ENCODE measurements at places on chromosomes 6 and 20.

DNA sequence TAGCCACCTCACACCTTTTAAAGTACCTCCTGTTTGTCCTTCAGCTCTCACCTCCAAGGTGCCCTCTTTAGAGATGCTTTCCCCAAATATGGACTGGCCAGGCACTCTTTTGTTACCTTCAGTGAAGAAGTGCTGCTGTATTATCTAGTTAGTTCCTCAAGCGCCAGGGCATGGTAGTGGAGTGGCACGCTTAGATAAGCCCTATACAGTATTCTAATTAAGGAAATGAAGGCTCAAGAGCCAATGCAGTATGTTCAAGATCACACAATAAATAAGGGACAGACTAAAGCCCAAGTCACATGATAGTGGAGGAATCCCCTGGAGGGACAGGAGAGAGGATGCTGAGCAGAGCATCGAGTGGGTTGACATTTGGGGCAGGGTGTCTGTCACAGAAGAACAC, 28.5 kb upstream of the GFOD1 start:
- no peak for DNase-seq

DNA sequence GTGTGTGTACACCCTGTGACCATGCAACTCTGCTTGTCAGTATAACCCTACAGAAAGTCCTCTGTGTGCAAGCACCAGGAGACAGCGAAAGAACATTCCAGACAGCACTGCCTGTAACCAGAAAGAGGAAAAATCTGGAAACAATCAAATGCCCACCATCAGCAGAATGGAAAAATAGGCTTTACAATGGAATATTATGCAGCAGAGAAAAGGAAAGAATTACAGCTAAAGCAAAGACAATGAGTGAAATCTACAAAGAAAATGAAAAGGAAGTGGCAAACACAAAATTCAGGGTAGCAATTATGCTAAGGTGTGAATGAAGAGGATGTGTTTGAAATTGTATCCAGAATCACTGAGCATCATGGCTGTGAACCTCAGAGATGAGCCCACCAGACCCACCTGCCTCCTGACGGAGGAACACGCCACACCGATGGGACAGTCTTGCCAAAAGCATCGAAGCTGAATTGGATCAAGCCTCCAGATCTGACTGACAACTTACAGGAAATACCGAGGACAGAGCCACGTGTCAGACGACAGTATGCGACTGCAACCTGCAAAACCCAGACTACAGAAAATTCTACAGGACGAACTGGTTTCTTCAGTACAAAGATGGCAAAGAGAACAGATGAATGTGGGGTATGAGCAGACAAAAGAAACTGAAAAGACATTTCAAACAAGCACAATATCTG, 133.2 kb downstream of the NFATC2 start:
- no peak for DNase-seq

- no peak for DNase-seq
Measured at GRCh38 chr6:150732765-150733539, 132.6 kb upstream of the MTHFD1L start.

GRCh38 chr20:56581701-56582100, 47.4 kb upstream of the TFAP2C start:
- no peak for DNase-seq

DNA sequence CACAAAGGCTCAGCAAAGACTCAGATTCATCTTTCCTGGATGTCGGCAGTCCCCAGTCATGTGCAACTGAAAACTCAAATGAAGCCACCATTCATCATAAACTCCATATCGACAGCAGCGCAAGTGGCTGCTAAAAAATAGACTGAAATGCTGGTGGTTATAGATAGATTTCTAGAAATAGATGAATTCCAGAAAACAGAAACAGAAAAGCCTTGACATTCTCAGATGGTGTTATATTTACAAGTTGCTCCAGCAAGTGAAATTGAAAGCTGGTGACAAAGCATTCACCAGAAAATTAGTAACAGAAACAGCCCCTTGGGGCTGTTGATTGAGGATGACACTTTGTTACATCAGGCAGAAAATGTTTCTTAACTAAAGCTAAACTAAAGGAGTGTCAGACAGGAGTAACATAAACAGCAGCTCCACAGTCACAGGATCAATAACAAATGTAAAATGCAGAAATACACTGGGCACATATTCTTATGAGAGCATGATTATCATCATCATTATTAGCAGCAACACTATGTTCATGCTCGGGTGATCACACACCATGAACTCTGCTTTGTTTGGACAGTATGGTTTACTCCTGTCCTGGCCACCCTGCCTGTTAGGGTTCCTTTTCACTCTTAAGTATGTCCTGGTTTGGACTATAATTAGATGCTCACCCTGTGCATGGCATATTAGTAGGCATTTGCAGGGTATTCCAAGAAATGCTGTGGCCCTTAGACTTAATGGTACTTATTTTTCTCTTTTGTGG, 36.4 kb upstream of the SLC35F1 start:
- DNase-seq = no peak

- no peak for DNase-seq
Measured at GRCh38 chr6:82872185-82872584, 193.5 kb downstream of the UBE3D start.

All from CD4-positive, alpha-beta T cell treated with Interleukin-17A for 4 hours (primary cell).